ENCODE measurements at places on chromosomes 5 and 9.

- DNase-seq: no peak
Measured at GRCh38 chr9:21750021-21750735, 52.3 kb upstream of the MTAP start.

- DNase-seq: no peak
Measured at GRCh38 chr5:120817044-120817985, 353.2 kb downstream of the PRR16 start.

- DNase-seq: no peak
Measured at GRCh38 chr5:68344447-68345111, 129.0 kb downstream of the PIK3R1 start.

DNA sequence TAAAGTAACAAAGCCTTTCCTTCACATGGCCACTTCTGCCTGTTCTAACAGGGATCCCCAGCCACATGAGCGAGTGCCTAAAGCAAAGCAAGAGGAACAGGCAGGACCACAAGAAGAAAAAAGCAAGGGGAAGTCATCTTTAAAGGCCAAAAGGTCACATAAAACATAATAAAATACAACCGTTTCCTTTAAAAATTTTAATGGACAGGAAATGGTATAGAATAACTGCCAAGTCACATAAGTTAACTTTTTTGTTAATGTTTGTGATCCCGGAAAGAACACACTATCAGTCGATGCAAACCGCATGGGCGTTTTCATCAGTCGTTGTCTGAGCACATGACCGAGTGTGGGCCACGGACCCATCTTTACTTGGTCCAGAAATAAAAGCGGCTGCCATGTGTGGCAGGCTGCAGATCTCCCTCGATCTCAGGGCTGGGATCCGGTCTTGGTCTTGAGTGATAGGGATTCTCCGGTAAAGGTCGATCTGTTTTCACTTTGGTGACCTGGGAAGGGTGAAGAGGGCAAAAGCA, 15.6 kb downstream of the NDUFA8 start:
- DNase-seq: no peak

DNA sequence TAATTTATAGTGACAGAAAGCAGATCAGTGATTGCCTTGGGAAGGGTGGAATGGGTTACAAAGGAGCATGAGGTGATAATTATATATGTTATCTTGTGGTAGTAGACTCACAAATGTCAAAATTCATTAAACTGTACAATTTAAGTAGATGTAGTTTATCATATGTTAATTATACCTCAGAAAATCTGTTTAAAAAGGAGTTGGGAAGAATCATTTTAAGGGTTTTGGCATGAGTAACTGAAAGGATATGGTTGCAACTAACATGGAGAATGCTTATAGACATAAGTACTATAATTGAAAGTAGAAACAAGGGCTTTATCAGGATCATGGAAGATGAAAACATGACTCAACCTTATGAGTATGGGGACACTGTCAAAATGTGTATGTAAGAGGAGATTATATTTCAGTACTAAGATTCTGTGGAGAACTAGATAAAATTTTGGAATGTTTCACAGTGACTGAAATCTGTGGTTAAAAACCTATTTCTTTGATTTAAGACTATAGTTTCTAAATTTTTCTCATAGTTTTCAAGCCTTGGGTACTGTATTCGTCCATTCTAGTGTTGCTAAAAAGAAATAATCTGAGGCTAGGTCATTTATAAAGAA, 73.3 kb downstream of the FCHO2 start:
- no peak for DNase-seq

GRCh38 chr9:129552064-129552463, 68.8 kb downstream of the C9orf50 start:
- no peak for DNase-seq

DNA sequence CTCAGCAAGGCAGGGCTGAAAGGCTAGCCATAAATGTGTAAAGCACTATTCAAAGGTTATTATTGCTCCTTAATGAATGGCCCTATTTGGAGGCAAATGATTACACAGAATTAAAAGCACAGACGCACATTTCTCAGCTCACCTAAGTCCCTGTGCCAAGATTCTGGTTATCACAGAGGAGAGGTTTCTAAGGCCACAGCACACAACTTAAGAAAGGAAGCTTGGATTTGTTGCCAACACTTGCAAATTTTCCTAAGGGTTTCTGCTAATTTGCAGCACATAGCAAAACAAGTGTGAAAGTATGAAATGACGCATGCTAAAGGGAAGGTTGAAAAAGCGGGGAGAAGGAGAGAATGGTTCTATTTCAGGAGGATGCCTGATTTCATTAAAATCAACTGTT, 834.1 kb upstream of the C9orf72 start:
- DNase-seq: no peak

DNA sequence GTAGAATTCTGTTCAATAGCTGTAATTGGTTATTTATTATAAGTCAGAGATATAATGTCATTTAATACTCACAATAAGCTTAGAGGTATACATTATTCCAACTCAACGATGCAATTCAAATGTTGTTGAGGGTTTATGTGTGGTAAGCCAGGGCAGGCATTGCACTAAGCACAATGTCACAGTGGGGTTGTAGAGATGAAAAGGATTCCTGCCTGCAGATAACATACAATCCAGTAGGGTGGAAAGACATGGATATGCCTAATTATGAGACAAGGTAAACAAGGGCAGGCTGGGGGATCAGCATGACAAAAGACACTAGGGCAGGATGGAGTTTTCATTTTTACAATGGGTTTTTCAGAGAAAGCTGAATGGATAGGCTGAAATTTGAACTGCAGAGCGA, 98.7 kb upstream of the PALM2AKAP2 start:
- DNase-seq: no peak

Measured in effector CD4-positive, alpha-beta T cell (primary cell).